Esophagus muscularis mucosa (tissue), 4 donors: ENCODE measurements at places on chromosomes 7 and 10. TPM values are rescaled to one million over a fixed set of nuclear protein-coding genes. Genes with fewer than 3 reads are reported as not detected.

Gene ANKRD1
- not detected for total RNA-seq

Gene OPN4
- total RNA-seq, result not detected

Gene AVL9
- 23.3 TPM for total RNA-seq

Gene PPP1R9A
- 22.4 TPM for total RNA-seq

Gene CDK6
- total RNA-seq, result 22.2 TPM

Gene MYO3A
- not detected for total RNA-seq

Gene CCSER2
- 64.2 TPM for total RNA-seq

DNA sequence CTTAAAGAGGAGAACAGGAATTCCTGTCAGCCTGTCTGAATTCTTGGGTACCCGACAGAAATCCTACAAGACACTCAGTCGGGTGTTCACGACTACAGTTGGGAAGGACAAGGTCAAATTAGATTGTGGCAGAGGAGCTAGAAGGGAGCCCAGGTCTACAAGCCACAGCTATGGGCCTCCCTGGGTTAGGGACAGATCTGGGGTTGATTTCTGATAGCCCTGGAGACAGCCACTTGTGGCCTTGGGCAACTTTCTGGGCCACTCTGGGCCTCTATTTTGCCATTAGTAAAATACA is 39.7 kb upstream of the ANTXRL start:
- no peak overlapping the region for H3K27ac ChIP-seq
- H3K4me1 ChIP-seq, result no peaks in the 10 kb centered on the region
- no peak overlapping the region for H3K4me3 ChIP-seq
- no peak for DNase-seq
- H3K27me3 ChIP-seq, result no peaks in the 10 kb centered on the region

DNA sequence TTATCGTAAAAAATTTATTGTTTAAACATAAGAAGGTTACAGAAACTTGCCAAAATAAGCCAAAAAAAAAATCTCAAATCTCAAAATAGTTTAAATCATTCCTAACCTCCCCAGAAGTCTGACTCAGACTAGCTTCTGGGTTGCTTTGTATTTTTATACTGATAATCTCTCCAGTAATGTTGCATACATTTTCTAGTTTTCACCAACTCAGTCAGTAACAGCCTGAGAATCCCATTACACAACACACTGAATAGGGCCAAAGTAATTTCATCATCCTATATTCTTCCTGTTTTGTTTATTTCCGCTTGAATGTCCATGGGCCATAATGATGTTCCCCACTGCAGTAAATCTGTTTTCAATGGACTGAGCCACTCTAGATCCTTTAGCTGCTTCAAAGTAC is 478.5 kb downstream of the GPAM start:
- H3K4me3 ChIP-seq, result no peak overlapping the region
- H3K36me3 ChIP-seq, result no peaks in the 10 kb centered on the region
- H3K27ac ChIP-seq, result no peak overlapping the region
- H3K4me1 ChIP-seq, result no peaks in the 10 kb centered on the region
- H3K27me3 ChIP-seq, result no peaks in the 10 kb centered on the region

DNA sequence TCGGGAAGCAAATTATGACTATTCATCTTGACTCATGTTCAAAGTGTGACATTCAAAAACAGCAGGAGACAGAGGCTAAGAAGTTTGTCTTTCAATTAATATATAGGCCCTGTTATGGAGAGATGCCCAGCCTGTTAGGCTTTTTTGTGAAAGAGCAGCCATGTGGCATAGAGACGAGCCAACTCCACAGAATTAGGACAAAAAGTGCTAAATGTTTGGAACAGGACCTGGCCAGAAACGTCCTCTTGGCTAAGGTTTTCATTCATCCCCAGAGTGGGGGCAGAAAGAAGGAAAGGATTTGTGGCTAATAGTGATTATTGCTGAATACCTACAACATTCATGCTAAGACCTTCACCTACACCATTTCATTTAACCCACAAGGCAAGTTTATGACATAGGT is 324.7 kb upstream of the NPVF start:
- DNase-seq, result no peak
- no peak overlapping the region for H3K27ac ChIP-seq
- no peaks in the 10 kb centered on the region for H3K36me3 ChIP-seq
- peaks cover 23% of the 10 kb centered on the region for H3K4me1 ChIP-seq
- H3K27me3 ChIP-seq, result no peaks in the 10 kb centered on the region

GRCh38 chr7:121755286-121755685 is 117.7 kb upstream of the PTPRZ1 start:
- no peak overlapping the region for H3K27ac ChIP-seq
- no peaks in the 10 kb centered on the region for H3K27me3 ChIP-seq
- DNase-seq, result no peak
- no peaks in the 10 kb centered on the region for H3K4me1 ChIP-seq
- no peak overlapping the region for H3K4me3 ChIP-seq

DNA sequence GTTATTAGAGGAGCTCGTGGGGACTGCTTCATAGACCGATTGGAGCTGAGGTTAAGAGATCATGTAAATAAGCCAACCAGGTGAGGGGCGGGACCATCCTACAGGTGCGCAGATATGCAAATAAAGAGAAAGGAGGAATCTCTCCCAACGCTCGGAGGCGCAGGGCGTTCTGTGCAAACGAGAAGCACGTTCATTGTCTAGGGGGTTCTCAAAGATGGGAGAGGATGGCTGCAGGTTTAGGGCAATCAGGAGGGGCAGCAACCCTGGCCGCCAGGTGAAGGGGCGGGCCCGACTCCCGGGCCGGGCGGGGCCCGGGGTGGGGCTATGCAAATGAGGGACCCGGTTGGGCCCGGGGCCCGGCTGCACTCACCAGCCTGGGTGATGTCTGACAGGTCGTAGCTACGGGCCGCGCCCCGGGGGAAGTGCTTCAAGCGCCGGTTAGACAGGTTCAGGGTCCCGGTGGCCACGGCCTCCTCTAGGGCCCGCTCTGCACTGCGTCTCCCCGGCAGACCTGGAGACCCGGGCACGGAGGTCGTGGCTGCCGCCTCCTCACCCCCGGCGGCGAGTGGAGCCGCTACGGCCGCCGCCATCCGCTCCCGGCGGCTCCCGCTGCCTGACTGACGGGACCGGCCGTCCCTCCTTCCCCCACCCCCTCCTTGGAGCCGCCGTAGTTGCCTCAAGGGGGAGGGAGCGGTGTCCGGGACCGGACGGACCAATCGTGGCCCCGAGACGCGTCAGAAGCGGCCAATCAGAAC is at the start of gene LRCH4:
Gene LRCH4 (minus strand): TSS at position 619 of the 755 bp plus-strand sequence. CDS start 29 bp downstream, at position 590.
- H3K27ac ChIP-seq, result peak within 1 kb of the TSS; percentile 95
- H3K4me3 ChIP-seq, result peak within 1 kb of the TSS; percentile 87
- no peaks in the 10 kb centered on the region for H3K27me3 ChIP-seq

DNA sequence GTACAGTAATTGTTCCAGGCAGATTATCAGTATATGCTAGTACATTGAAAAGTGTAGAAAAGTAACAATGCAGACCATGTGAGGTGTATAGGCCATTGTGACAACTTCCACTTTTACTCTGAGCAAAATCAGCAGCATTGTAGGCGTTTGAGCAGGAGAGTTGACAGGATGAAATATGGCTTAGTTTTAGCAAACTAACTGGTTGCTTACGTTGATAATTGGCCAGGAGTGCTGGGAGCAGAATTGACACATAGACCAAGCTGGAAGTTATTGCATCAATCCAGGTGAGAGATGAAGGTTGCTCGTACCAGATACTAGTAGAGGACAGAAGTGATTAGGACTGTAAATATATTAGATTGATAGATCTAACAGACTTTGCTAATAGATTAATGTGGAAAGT is 46.0 kb downstream of the LCOR start:
- no peaks in the 10 kb centered on the region for H3K27me3 ChIP-seq
- H3K4me3 ChIP-seq, result no peak overlapping the region
- H3K36me3 ChIP-seq, result no peaks in the 10 kb centered on the region
- H3K27ac ChIP-seq, result no peak overlapping the region
- no peak for DNase-seq
- H3K4me1 ChIP-seq, result peaks cover 13% of the 10 kb centered on the region

DNA sequence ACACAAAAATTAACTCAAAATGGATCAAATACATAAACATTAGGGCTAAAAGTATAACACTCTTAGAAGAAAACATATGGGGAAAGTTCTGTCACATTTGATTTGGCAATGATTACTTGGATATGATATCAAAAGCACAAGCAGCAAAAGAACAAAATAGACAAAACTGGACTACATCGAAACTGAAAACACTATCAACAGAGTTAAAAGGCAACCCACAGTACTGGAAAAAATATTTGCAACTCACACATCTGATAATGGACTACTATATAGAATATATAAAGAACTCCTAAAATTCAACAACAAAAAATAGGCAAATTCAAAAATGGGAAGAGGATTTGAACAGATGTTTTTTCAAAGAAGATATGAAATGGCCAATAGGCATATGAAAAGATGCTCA is 51.0 kb downstream of the COA1 start:
- no peak overlapping the region for H3K27ac ChIP-seq

DNA sequence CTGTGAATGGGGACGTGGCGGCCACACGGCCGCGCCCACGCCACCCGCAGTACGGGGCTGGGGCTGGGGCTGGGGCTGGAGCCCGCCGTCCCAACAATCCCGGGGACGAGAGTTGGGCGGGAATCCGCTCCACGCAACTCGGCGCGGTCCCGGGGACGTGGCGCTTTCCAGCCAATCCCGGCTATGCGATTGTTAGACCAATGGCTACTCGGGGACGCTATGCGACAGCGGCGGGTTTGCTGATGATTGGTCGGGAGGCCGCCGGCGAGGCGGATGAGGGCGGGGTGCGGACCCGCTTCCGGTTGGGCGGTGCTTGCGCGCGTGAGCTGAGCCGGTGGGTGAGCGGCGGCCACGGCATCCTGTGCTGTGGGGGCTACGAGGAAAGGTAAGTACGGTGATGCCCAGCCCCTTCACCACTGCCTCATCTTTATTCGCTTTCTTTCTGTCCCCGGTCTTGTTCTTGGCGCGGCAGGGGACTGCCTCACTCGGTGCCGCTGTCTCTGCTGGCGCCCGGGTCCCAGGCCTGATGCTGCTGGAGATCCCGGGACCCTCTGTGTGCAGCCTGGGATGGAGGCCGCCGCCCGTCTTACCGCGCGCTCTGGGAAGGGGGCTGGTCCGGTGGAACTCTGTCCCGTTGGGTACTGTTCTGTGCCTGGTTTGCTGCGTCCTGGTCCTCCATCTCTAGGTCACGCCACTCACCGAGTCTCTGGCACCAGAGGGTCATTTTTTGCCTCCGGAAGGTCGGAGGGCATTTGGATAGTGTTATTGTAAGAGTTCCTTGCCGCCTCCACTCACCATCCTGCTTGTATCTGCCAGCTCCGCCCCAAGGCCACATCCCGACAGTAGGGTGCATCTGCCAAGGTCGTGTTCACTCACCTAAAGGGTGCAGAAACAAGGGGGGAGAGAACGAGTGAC is at the start of gene CALU:
Gene CALU (plus strand): TSS at position 312 of the 915 bp plus-strand sequence. CDS start 9,225 bp downstream, outside the sequence.
- peak; percentile 99 for DNase-seq
- H3K4me1 ChIP-seq, result peaks cover 55% of the 10 kb centered on the region
- H3K27ac ChIP-seq, result peak within 1 kb of the TSS; percentile 91
- no peaks in the 10 kb centered on the region for H3K27me3 ChIP-seq
- H3K36me3 ChIP-seq, result no peaks in the 10 kb centered on the region

DNA sequence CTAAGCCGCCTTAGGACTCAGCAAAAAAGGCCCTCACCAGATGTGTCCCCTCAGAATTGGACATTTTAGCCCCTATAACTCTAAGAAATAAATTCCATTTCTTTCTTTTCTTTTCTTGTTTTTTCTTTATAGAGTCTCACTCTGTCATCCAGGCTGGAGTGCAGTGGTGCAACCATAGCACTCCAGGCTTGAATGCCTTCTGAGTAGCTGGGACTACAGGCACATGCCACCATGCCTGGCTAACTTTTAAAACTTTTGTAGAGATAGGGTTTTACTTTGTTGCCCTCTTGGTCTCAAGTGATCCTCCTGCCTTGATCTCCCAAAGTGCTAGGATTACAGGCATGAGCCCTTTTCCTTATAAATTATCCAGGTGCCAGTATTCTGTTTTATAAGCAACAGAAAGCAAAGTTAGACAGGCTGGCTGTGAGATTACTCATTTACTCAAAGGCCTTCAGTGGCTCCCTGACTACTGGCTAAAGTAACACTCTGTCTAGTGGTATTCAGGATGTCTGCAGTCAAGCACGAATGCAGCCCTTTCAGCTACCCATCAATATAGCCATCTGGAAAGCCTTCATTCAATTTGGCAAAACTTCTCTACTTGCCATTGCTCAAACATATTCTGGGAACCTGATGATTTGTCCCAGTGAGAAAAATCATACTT is 128.6 kb downstream of the ICA1 start:
- no peaks in the 10 kb centered on the region for H3K36me3 ChIP-seq
- H3K27ac ChIP-seq, result no peak overlapping the region
- H3K27me3 ChIP-seq, result no peaks in the 10 kb centered on the region
- no peak overlapping the region for H3K4me3 ChIP-seq

DNA sequence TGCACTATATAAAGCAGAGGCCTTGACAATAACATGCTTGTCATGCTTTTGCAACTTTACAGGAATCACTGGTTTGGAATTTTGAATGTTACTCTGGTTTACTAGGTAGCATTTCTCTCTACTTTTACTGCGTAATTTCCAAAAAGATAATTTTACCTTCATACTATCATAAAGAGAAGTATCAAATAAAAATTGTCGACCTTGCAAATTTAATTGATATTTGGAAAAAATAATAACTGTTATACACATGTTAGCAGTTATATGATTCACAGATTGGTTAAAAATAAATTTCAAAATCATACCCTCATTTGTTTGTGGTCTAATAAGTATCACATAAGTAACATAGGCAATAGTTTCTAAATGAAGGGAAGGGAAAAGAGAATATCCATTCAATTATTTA is 228.5 kb upstream of the CACNA2D1 start:
- no peak overlapping the region for H3K27ac ChIP-seq
- H3K27me3 ChIP-seq, result no peaks in the 10 kb centered on the region
- no peaks in the 10 kb centered on the region for H3K36me3 ChIP-seq

GRCh38 chr10:129131457-129132132 is 335.4 kb upstream of the MGMT start:
- no peak for DNase-seq
- no peak overlapping the region for H3K27ac ChIP-seq
- no peaks in the 10 kb centered on the region for H3K27me3 ChIP-seq

DNA sequence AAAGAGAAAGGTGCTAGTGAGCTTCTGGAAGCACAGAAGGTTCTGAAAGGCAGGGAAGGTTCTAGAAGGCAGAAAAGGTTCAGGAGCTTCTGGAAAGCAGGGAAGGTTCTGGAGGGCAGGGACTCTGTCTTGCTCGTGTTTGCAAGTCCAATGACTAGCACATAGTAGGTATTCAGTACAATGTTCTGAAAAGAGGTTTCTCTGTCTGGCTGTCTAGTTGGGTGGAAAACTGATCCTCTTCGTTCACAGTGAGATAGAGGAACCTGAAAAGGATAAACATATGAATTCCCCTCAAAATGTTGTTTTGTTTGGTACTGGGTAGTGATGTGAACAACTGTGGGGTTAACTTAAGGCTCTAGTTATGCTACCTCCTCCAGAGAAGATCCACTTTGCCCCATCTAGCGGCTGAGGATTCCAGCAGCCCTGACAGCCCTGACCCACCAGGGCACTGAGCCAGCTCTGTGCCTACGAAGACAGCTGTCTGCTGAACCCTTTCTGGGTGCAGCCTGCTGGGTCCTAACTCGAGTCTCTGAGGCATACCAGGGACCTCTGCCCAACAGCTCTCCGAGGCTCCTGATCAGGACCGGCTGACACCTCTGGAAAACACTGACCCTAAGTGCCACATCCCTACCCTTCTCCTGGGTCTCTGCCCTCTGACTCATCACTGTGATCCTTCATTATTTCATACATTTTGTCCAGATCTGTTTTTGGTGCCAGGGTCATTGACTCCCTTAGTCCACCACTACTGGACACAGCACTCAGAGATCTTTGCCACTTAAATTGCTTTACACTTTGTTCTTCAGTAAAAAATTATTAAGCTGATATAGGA is 15.4 kb downstream of the PTPRN2 start:
- no peaks in the 10 kb centered on the region for H3K4me1 ChIP-seq
- no peaks in the 10 kb centered on the region for H3K36me3 ChIP-seq
- H3K27ac ChIP-seq, result no peak overlapping the region
